ENCODE measurements at places on chromosomes 12 and 14. TPM values are rescaled to one million over a fixed set of nuclear protein-coding genes. Genes with fewer than 3 reads are reported as not detected.

Gene PTHLH
- total RNA-seq = not detected

Gene TRIM9
- total RNA-seq = 3.8 TPM

Gene SERPINA1
- 185 TPM for total RNA-seq

Gene PTPRQ
- not detected for total RNA-seq

Gene ARMH4
- 0.82 TPM for total RNA-seq

Gene AQP5
- total RNA-seq = not detected

Gene TMEM253
- 37.5 TPM for total RNA-seq

Gene KLRC3
- not detected for total RNA-seq

Gene FZD10
- 0.14 TPM for total RNA-seq

Gene DPPA3
- not detected for total RNA-seq
